ENCODE measurements at places on chromosomes 6 and 20. TPM values are rescaled to one million over a fixed set of nuclear protein-coding genes. Genes with fewer than 3 reads are reported as not detected.

DNA sequence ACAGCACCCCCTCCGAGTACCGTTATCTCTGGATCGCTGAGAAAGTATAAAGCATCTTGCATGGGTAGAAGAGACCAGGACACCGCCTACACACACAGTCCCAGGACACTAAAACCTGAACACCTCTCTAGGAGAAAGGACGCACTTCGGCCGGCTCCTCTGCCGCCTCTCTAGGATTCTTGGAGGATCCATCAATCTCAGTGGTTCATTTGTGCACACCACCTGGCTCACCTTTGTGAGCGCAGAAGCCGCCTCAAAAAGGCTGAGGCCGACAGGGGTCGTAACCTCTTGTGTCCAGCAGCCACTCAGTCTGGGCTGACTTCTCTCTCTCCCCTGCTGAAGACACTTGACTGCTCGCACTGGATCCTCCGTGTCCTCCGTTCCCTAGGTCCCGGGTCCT, 13.5 kb downstream of the ZSCAN23 start:
- H3K36me3 ChIP-seq, result no peaks in the 10 kb centered on the region
- no peaks in the 10 kb centered on the region for H3K27me3 ChIP-seq
- no peak for DNase-seq
- H3K27ac ChIP-seq, result no peak overlapping the region
- no peaks in the 10 kb centered on the region for H3K4me1 ChIP-seq
- H3K4me3 ChIP-seq, result no peak overlapping the region

DNA sequence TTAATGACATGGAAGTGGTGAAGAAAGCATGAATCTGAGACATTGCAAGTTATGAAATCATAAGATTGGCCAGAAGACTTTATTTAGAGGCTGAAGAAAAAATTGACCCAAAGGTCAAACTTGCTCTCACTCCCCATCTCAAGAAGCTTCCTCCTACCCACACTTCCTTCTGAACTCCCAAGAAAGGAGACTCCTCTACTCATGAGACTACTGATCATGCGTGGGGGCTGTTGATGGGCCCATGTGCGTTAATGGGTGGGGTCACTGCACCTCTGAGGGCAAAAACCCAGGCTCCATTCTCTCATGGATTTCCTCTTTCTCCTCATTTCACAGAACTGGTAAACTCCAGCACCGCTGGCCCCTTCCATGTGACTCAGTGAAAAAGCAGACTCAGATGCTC, 470.6 kb upstream of the ARID1B start:
- H3K27me3 ChIP-seq, result no peaks in the 10 kb centered on the region
- peaks cover 9% of the 10 kb centered on the region for H3K4me1 ChIP-seq
- H3K4me3 ChIP-seq, result no peak overlapping the region

BIRC7 gene
- total RNA-seq, result not detected

FAM120B gene
- 38.4 TPM for total RNA-seq

- peaks cover 35% of the 10 kb centered on the region for H3K4me1 ChIP-seq
- peak overlapping the region; percentile 42 for H3K4me3 ChIP-seq
- H3K27ac ChIP-seq, result peak overlapping the region; percentile 98
Measured at GRCh38 chr6:163416557-163417253, 2.2 kb downstream of the QKI start.

- no peaks in the 10 kb centered on the region for H3K36me3 ChIP-seq
- no peaks in the 10 kb centered on the region for H3K27me3 ChIP-seq
- no peak overlapping the region for H3K4me3 ChIP-seq
- peaks cover 35% of the 10 kb centered on the region for H3K4me1 ChIP-seq
- no peak overlapping the region for H3K27ac ChIP-seq
Measured at GRCh38 chr20:50169329-50169823, 15.9 kb upstream of the PEDS1 start.

All from thyroid gland (tissue), 4 donors.